ENCODE measurements at places on chromosomes 13 and 19.

- DNase-seq, result no peak
Measured at GRCh38 chr13:46071590-46072249, 19.2 kb upstream of the ZC3H13 start.

- DNase-seq, result no peak
Measured at GRCh38 chr13:74251778-74252519, 117.7 kb upstream of the KLF12 start.

- DNase-seq, result no peak
Measured at GRCh38 chr13:74210693-74211393, 76.6 kb upstream of the KLF12 start.

DNA sequence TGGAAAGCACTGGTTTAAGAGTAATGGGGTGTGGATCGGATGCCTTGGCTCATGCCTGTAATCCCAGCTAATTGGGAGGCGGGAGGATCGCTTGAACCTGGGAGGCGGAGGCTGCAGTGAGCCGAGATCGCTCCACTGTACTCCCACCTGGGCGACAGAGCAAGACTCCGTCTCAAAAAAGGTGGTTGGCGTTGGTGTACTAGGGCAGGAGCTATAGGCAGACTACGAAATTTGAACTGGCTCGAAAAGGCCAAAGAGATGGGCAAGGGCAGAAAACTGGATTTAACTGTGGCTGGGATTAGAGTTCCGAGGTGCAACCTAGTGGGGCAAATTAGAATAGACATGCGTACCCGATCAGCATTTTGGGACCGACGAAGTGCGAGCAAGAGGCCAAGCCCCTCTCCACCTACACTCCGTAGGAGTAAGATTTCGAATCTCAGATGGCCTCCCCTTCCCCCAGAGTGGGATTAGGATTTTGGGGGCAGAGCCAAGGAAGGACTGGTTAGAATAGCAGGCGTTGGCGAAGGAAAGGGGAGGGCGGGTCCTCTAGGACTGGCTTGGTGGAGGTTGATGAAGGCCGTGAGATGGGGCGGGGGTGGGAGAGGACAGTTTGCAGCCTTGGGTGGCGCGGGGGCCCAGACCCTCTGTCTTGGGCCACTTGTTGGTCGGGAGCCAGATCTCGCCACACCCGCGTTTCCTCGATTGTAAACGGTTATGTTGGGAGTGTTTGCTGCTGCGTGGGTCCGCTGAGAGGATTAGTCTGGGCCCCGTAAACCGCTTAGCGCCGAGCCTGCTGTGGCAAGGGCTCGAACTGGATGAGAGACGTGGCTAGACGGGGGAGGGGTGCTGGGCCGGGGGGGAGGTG lies 2.0 kb upstream of the INAFM1 start:
- DNase-seq, result peak; percentile 68

DNA sequence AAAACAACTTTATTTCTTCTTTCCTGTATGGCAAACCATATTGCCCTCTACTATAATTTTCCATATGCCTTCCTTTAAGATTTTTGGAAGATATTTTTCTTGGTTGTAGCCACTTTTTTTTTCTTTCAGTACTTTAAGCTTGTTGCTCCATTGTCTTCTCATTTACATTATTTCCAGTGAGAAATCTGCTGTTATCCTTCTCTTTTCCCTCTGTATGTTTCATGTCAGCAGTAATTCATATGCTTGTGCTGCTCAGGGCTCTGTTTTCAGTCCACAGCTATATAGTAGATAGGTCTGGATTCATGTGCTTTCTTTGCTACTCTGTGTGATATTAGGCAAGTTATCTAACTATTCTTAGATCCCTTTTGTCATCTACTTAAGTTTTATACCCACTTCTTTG lies 267.6 kb downstream of the OXGR1 start:
- no peak for DNase-seq

DNA sequence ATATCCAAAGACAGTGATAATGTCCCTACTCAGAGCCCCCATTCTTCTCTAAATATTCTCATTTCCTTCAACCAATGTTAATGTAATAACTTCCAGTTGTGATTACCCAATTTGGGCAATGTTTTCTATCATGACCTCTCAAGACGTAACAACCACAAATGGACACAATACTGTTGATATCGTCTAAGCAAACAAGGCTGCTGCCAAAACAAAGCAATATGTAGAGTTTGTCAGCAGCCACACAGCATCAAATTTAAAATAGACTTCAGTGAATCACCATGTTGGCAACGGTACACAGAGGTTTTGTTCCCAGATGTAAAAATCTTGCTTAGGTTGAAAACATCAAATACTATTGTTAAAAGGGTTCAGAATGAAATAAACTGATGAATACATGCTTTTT lies 205.1 kb downstream of the DACH1 start:
- no peak for DNase-seq

- DNase-seq, result no peak
Measured at GRCh38 chr13:97281028-97281427, 58.9 kb downstream of the MBNL2 start.

DNA sequence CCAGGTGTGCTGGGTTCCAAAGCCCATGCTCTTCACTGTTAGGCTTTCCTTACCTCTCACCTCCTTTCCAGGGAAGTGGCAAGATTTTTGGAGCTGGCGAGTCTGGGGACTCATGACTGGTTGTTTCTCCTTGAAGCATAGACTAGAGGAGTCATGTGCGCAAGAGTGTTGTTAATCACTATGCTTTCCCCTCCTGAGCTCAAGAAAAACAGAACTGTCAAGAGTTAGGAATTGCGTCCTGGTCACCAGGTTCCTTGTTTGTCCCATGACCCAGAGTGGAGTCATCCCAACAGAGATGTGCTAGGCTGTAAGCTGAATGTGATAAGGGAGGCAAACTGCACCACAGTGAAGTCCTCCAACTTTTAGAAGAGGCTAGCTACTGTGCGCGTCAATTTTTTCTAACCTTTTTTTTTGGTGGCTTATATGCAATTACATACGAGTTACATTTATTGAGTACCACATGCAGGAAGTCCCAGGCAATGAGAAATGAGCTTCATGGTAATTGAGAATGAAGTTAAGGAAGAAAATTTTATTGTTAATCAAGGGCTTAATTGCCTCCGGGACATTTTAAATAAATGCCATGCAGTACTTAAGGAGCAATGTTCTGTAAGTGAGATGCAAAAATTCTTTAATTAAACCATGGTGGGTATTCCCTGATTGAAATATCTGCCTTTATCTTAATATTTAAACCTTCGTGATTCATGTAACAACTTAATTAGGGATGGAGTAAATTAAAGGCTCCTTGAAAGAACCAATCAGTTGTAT lies 233.9 kb downstream of the ZIC5 start:
- no peak for DNase-seq

DNA sequence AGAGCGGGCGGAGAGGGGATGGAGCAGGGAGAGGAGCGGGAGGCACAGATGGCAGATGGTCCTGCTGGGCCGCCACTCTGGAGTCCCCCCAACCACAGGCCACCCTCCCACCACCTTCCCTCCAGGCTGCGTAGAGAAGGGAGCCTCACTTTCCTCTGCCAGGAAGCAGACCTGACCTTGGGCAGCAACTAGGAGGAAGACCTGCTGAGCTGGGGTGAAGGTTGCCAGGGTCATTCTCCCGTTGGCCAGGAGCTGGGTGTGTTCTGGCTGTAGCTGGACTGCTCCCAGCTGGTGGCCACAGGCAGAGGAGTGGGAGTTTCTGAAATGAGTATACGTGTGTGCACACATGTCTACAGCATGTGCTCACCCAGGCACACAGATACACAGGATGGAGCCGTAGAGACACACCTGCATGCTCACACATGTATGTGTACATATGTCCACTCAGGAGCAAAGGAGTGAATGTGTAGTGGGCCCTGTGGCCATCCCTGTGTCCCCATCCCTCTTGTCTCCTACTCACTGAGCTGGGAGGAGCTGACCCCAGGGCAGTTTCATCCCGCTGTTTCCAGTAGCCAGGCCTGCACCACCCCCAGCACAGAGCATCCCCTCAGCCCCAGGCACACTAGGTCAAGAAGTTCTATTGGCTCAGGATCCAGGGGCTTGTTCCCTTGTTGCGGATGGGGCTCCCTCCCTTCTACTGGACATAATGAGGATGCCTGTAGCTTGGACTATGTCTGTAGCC lies 53.0 kb downstream of the CHST8 start:
- no peak for DNase-seq

DNA sequence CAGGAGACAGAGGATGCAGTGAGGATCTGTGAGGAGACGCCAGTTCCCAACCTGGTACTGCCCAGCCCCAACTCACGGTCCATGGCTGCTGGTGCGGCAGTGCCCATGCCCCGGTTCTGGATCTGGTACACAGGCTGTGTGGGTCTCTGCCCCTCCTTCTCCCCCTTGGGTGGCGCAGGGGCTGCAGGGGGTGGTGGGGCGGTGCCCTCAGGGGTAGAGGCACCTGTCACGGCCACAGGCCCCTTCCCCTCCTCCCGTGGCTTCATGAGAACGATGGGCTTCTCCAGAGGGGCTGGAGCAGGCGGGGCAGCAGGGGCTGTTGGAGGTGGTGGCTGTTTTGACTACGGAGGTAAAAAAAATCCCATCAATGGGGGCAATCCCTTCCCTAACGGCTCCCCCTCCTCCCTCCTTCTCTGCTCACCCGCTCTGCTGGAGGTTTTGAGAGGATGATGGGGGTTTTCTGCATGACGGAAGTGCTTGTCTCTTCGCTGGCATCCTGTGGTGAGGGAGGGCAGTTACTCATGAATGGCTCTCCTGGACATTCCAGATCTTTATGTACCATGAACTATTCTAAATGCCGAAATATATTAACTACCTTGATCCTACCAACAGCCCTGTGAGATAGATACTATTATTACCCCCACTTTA lies 7.1 kb downstream of the SMG9 start:
- no peak for DNase-seq

- DNase-seq, result no peak
Measured at GRCh38 chr13:24911133-24911908, 147.4 kb downstream of the RNF17 start.

DNA sequence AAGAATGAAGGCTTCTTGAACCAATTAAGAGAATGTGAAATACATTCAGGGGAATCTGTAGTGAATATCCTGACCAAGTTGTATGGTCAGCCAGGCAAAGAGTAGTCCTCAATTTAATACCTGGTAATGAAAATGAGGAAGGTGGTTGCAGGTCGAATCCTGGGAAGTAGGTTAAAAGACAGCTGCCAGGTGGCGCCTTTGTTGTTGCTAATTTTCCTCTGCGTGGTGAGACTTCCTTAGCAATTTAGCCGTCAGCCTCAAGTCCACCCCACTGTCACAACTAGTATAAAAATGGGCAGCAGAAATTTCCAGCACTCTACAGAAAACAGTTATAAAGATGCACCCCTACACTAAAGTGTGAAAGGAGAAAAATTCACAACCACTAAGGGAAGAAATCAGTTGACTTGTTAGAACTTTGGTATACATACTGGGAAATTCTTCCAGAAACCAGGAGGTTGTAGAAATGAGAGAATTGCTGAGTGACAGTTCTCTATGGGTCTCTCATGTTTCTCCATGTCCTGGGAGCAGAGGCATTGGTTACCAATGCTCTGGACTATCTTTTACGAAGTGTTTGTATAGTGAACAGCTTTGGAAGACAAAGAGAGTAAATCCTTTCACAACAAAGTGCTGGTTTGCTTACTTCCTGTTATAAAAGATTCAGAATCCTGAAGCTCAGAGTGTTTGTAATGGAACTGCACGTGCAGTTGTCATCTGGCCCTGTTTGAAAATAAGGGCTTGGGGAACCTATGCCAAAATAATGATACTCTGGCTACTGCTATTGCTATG lies 235.9 kb downstream of the NHLRC3 start:
- peak; percentile 23 for DNase-seq

DNA sequence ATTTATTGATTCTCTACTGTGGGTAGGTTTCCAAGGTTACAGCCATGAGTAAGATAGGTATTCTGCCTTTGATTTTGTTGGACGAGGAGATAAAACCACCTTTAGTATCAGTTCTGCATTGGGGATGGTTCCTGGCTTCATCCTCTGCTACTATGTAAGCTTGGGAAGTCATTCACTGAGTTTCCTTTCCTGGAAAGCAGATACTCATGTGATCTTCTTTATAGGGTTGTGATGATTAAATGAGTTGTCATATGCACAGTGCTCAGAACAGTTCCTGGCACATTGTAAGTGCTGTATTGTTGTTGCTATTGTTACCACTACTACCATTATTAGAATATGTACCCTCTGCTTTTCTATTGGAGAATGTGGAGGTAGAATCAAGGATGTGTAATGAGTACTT lies 13.1 kb upstream of the WTIP start:
- DNase-seq, result no peak

- no peak for DNase-seq
Measured at GRCh38 chr19:38712161-38712748, 32.0 kb downstream of the CAPN12 start.

- no peak for DNase-seq
Measured at GRCh38 chr19:48108997-48109782, 1.4 kb downstream of the PLA2G4C start.

DNA sequence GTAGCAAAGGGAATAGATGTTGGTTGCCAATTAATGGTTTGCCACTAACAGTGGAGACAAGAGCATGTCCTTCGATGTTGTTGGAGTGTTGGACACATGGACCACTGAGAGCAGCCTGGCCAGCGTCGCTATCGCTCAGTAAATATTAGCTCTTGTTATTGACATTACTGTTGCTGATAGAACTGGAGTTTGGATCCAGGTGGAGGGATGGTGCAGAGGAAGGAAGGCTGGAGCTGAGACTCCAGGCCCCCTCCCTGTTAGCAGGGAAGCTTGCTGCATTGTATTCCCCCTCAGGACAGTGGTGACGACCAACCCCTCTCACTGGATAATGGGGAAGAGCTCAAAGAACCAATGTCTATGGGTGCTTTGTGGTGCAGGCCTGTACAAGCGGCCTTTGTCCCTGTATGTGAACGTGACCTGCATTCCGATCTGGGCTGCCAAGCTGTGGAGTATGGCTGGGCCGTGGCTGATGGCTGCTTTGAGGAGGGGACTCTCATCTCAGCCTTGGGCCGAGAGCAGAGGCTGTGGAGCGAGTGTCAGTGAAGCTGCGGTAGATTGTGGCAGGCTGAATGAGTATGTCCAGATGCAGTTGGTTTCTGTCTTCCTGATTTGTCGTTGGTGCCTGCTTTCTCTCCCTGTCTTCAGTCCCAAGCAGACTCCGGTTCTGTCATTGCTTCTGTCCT lies 7.0 kb downstream of the CLASRP start:
- DNase-seq, result no peak

GRCh38 chr13:41394166-41394565 lies 63.2 kb upstream of the RGCC start:
- no peak for DNase-seq

DNA sequence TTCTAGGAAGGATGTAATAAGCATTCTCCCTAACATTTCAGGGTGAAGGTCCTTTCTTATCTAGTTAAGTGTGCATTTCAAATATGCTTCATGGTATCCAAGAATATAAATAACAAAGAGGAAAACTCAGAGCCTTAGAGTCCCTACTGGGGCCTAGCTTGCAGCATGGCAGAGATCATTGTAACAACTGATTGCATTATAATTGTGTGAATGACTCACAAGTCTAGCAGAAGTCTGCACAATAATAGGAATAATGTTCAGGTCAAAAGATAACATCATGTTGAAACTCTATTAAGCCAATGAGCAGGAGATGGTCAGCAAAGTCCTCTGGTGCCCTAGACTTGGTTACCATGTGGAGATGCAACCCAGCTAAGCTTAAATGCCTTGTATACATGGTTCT lies 3.4 kb downstream of the POSTN start:
- DNase-seq, result no peak
